ENCODE measurements at places on chromosomes 2 and 18.
A peak's percentile ranks its signal among the peaks of the same experiment; 100 is the strongest.

DNA sequence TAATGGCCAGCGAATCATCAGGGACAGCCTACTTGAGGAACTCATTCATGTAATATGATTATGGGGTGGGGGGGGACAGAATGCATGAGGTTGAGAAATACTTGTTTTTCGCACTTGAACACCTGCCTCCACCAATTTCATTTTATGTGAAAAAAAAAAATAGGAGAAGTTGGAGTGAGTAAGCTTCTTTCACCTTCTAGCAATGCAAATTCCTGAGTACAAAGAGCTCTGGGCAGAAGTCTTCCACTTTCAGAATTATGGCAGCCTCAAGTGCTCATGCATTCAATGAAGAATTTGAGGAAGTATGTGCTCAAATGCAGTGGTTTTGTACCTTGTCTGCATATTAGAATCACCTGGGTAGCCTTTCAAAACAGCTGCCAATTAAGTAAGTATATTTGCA lies 40.1 kb upstream of the GPD2 start:
- no peak for DNase-seq

GRCh38 chr18:8814206-8814605 lies 108.8 kb downstream of the MTCL1 start:
- no peak for DNase-seq

DNA sequence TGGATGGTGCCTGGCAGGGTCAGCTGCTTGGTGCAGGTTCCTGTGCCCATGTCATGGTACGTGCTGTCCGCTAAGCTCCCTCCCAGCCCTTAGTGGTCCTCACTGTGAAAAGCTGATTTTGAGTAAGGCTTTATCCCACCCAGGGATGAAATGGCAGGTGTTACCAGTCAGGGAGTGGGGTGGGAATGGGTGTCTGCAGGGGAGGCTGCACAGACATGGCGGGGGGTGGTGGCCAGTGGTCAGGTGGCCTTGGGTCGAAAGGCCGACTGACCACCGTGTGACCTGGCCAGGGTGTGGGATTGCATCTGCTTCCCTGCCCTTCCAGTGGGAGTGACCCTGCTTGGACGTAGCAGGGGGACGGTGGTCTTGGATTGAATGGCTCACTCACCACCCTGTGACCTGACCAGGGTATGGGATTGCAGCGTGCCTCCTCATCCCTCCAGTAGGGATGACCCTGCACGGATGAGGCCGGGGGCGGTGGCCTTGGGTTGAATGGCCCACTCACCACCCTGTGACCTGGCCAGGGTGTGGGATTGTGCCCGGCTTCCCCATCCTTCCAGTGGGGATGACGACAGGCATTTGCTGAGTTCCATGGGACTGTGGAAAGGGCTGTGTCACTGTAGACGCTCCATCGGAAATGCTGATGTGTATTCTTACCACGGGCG lies 29.8 kb downstream of the AGAP1 start:
- DNase-seq, result no peak

DNA sequence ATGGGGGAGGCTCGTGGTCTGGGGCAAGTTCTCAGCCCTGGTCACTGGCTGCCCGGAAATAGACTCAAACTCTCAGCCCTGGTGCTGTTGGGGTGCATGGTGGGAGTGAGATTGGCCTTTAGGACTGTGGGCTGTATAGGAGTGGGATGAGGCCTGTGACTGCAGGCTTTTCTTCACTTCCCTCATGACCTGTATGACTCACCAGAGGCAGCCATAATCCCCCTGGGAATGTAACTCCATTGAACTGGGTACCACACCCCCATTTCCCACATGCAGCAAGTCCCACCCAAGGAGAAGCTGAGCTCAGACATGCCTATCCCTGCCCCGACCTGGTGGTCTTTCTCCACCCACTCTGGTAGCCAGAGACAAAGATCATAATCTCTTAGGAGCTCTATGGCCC lies 177.7 kb upstream of the OSR1 start:
- DNase-seq, result no peak

DNA sequence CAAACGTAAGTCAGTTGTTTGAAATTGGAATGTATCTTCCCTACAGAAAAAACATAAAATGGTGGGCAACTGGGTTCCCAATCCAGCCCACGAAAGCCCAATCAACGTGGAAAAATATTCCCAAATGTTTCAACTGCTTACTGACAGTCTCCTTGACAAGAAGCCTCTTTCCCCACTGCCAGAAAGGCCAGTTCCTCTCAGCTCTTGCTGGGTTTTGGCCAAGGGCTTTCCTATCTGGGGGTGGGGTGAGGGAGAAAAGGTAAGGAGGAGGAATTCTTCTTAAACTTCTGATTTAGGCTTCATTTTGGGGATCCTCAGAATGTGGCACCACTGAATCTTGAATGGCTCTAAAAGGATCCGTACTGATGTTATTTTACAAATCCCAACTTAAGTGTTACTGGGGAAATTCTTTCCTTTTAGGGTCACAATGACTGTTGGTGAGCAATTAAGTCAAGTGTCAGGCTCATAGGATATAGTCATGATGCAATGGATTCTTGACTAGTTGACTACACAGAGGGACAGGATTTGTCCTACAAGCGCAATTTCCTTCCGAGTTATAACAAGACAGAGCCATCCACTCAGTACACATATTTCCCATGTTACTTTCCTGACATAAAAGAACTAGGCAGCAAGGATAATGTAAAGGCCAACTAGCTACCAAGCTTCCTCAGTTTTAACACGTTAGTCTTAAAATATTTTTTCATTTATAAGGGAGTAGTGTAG lies 73.6 kb downstream of the SPRED2 start:
- no peak for DNase-seq

DNA sequence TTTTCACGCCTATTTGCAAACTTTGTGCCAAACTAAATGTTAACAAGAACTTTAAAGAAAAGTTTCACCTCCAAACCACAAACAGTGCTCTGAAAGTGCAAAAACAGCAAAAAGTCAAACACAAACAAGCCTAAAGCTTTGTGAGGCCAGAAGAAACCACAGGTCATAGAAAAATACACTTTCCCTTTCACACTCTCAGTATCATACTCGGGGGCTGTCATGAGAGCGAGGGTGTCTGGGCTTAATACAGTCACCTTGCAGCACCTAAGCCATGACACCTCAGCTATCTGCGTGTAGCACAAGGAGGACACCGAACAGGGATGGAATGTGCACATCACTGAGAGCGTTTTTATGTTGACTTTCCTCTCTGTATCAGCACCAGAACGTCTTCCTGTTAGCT lies 26.6 kb upstream of the SEH1L start:
- no peak for DNase-seq

DNA sequence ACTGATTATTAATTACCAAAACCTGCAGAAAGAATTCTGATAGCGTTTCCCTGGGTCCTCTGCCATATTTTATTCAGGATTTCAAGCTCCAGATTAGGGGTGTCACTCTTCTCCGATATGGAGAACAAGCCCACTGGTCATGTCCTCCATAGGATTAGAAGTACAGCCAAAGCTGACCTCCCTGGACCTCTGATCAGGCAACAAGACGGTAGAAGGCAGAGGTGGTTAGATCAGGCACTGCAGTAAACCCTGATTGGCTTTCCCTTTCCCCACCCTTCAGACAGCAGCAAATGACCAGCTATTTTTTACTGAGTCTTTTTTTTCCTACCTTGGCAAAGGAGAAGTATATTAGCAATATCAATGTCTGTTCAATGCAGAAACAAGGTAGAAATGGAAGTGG lies 37.7 kb downstream of the SPC25 start:
- DNase-seq, result no peak

DNA sequence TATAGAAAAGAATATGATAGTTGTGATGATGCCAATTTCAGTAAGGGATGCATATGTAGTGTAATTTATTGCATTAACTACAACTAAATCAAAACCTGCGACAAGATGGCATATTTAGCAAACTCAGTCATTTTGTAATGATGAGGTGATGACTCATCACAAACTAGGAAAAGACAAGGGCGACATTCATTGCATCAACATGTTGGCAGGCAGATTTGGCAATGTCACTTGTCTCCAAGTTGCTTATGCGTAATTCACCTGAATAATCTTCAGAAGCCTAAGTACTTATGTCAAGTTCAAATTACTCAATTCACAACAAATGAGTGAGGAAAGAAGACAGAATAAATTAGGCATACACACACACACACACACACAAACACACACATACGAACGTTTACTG lies 273.2 kb upstream of the RGPD4 start:
- DNase-seq, result no peak

- no peak for DNase-seq
Observed at GRCh38 chr2:219368690-219369191, 19.0 kb downstream of the DNPEP start.

GRCh38 chr18:23920054-23920453 lies 94.5 kb upstream of the TTC39C start:
- DNase-seq, result no peak

DNA sequence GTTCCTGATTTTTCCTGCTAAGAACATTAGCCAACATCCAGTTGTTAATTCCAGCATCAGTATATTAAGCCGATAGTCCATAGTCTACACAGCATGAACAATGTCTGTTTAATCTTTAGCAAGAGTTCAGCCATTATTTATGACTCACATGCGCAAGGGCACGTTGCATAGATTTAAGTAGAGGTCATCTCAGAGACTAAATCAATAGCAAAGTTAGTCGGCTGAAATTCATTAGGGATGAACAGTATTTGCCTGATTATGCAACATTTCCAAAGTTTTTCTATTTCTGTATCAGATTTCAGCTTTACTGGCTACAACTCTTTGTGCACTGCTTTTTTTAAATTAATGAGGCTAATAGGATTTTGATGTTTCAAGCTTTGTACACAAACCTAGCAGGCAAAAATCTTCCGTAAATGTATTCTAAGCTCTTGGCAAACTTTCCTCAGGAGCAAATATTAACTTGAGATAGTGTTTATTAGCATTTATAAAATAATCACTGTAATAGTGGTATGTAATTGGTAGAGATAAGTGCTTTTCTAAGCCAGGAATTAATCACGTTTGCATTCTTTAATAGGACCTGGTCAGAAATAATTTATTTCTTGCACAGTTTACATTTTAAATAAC lies 578.7 kb upstream of the ID2 start:
- DNase-seq, result no peak

GRCh38 chr2:64488050-64488974 lies 34.4 kb downstream of the LGALSL start:
- DNase-seq, result peak; percentile 71

DNA sequence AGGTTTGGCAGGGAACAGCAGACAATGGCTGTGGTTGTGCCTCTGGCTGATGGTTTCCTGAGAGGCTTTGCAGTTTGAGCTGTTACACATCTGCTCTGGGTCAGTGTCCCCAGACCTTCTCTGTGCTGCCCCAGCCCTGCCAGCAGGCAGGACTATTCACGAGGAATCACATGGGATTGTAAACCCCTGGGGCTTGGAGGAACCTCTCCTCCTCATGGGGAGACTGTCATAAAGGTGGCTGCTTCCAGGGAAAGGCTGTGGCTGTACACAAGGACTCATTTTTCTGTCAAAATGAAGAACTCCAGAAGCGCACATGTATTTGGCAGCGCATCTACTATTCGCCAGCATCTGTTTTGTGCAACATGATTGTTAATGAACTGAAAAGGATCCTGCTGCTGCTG lies 142.6 kb upstream of the CYP1B1 start:
- no peak for DNase-seq

- no peak for DNase-seq
Observed at GRCh38 chr2:47345590-47345924, 57.4 kb upstream of the MSH2 start.

GRCh38 chr2:119431976-119432850 lies 559 bp downstream of the TMEM37 start:
- no peak for DNase-seq

DNA sequence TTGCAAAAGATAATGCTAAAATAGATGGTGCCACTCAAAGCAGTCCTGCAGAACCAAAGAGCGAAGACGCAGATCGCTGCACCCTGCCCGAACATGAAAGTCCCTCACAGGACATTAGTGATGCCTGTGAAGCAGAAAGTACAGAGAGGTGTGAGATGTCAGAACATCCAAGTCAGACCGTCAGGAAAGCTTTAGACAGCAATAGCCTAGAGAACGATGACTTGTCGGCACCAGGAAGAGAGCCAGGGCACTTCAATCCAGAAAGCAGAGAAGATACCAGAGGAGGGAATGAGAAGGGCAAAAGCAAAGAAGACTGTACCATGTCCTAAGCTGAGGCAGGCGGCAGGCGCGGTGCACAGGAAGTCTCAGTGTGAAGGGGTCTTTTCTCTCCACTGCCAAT lies 34.8 kb upstream of the RBM44 start:
- DNase-seq, result no peak

GRCh38 chr2:85791704-85792565 lies 38.1 kb downstream of the ATOH8 start:
- DNase-seq, result no peak

DNA sequence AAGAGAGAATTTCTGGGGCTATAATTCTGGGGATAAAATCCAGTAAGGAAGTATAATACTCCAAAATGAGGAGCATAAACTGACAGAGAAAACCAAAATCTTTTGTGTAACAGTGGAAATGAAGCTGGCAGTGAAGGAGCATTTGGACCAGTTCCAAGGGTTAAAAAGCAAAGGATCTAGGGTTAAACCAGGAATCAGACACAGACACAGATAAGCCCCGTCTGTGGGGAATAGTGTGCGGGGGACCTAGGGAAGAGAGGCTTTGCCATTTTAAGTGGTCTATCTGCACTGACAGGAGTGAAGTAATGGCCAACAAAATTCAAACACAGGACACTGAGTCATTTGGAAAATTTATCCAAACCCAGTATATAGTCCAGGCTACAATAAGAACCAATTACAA lies 23.4 kb downstream of the SAP130 start:
- no peak for DNase-seq

DNA sequence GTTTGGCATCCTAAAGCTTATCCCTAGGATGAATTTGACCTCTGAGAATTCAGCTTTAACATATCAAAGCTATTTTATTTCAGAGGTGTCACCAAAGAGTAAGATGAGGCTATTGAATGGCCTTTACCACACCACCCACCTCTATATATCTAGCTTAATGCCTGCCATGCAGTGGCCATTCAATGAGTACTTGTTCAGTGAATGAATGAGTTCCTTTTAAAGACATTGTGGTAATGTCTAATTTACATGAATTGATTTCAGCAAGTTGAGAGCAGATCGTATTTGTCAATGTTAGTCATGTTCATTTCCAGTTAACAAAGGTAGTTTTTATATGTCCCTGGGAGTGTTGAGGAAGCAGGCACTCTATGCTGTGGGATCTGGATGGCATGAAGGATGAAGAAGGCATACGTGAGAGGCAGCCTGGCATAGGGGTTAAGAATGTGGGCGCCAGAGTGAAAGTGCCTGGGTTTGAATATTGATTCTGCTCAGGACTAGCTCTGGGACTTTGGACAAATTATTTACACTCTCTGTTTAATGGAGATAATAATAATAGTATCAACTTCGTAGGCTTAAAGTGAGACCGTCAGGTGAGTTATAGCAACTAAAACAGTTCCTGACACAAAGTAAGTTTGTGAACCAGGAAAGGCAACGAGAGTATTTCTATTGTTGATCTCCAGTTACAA lies 434.1 kb upstream of the CHST9 start:
- no peak for DNase-seq

DNA sequence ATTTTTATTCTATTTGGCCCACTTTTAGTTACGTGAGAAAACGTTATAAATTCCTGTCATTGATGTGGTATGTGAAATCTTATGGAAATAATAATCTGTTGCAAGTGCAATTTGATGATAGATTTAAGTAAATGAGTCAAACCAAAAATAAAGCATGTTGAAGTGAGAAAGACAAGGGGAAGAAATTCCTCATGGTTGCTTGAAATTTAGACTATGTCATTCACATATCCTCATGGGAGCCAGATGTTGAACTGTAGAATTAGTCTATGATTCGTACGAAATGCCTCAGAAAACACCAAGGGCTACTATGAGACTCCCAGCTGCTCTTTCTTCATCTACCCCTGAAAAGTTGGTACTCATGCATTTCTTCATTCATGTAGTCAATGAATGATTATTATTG lies 55.7 kb downstream of the KLHL14 start:
- no peak for DNase-seq

Data from activated CD8-positive, alpha-beta memory T cell treated with anti-CD3 and anti-CD28 coated beads for 1 hour (primary cell).